Progenitor cell of endocrine pancreas (in vitro differentiated cells): ENCODE measurements at places on chromosomes 7 and 10. TPM values are rescaled to one million over a fixed set of nuclear protein-coding genes. Genes with fewer than 3 reads are reported as not detected.

GRCh38 chr7:82164813-82165212, 278.8 kb downstream of the CACNA2D1 start:
- peaks cover 11% of the 10 kb centered on the region for H3K4me1 ChIP-seq
- no peak overlapping the region for H3K27ac ChIP-seq
- H3K36me3 ChIP-seq, result no peaks in the 10 kb centered on the region
- DNase-seq, result no peak
- H3K4me3 ChIP-seq, result no peak overlapping the region
- no peaks in the 10 kb centered on the region for H3K27me3 ChIP-seq

OR2A12 gene
- total RNA-seq, result not detected in 2 replicates

PON1 gene
- 0.91 and 2.3 TPM in 2 replicates for total RNA-seq

FZD8 gene
- total RNA-seq, result 27.4 TPM in 2 replicates

MINDY4 gene
- 14.3 and 15.5 TPM in 2 replicates for total RNA-seq

DNA sequence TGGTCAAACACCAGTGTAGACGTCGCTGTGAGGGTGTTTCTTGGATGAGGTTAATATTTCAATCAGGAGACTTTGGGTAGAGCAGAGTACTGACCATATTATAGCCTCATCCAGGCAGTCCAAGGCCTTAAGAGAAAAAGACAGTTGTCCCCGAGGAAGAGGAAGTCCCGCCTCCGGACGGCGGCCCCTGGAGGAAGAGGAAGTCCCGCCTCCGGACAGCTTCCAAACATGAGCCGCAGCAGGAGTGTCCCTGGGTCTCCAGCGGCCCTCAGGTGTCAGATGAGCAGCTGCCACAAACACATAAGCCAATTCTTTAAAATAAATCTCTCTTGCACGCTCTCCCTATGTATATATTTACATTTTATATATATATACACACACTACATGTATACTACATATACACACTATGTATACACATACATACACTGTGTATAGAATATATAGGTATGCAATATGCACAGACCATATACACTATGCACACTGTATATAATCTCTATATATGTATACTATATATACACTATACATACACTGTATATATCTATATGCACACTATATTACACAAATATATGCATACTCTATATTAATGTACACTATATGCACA, 37.5 kb downstream of the PWWP2B start:
- H3K27me3 ChIP-seq, result no peaks in the 10 kb centered on the region
- DNase-seq, result no peak
- H3K4me3 ChIP-seq, result no peak overlapping the region
- no peak overlapping the region for H3K27ac ChIP-seq
- no peaks in the 10 kb centered on the region for H3K36me3 ChIP-seq

- no peak for DNase-seq
- no peak overlapping the region for H3K4me3 ChIP-seq
- H3K27ac ChIP-seq, result no peak overlapping the region
- peaks cover 3% of the 10 kb centered on the region for H3K27me3 ChIP-seq
These were observed 136.7 kb downstream of the VIPR2 start for GRCh38 chr7:159007996-159008389.

AGMO gene
- 0.19 and 0.27 TPM in 2 replicates for total RNA-seq

CDH23 gene
- 0.43 and 0.53 TPM in 2 replicates for total RNA-seq

GRCh38 chr7:23196306-23196705, 14.5 kb downstream of the NUP42 start:
- no peak overlapping the region for H3K27ac ChIP-seq
- no peaks in the 10 kb centered on the region for H3K27me3 ChIP-seq
- DNase-seq, result no peak

DNA sequence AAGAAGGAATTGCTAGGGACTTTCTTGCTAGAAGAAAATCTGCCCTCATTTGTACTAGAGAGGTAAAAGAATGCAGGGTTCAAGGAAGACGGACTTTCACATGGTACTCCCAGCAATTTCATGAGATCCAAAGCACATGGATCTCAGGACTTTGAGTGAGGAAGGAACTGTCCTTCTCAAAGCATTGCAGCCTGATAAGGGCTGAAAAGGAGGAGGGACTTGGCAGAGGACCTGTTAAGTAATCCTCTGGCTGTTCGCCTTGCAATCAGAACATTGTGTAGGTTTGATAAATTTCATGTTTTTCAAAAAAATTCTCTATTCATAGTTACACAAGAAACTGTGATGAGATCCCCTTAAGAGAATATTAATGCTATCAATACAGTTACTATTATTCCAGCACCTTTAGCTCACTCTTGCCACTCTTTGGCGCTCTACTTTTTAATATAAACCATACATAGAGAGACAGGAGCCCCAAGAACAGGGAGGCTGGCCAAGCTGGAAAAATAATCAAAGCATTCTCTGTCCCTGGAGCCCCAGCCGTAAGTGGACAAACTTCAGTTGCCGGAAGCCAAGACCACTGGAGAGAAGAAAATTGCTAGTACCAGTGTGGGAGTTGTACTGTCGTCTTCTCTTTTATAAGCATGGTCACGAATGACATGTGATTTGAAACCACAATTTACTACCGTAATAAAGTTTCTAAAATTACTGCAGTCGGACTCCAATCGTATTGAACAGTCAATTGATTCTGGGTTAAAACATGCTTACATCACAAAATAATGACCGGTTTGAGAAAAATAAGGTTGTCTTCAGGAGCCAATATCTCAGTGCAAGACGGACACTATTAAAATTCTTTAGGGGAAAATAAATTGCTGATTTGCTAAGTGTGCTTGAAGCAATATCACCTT, 424.4 kb downstream of the SDK1 start:
- H3K27me3 ChIP-seq, result no peaks in the 10 kb centered on the region
- peaks cover 9% of the 10 kb centered on the region for H3K4me1 ChIP-seq
- H3K36me3 ChIP-seq, result peaks cover 6% of the 10 kb centered on the region
- DNase-seq, result no peak
- H3K4me3 ChIP-seq, result no peak overlapping the region

DNA sequence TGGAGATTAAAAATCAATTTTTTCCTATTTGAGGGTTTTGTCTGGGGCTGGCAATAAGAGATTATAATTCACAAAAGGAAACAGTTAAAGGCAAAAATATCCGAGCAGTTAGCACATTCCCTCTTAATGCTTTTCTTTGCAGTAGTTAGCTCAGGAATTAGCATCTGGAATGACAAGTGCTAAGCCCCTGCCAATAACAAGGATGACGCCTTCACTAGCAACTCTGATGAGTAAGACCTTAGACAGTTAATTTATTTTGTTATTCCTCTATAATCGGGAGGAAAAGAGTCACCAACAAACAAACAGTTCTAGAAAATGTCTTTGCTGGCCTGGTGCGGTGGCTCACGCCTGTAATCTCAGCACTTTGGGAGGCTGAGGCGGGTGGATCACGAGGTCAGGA, 151.3 kb downstream of the TRIL start:
- no peak overlapping the region for H3K4me3 ChIP-seq
- no peak overlapping the region for H3K27ac ChIP-seq
- H3K36me3 ChIP-seq, result no peaks in the 10 kb centered on the region
- H3K4me1 ChIP-seq, result no peaks in the 10 kb centered on the region

DNA sequence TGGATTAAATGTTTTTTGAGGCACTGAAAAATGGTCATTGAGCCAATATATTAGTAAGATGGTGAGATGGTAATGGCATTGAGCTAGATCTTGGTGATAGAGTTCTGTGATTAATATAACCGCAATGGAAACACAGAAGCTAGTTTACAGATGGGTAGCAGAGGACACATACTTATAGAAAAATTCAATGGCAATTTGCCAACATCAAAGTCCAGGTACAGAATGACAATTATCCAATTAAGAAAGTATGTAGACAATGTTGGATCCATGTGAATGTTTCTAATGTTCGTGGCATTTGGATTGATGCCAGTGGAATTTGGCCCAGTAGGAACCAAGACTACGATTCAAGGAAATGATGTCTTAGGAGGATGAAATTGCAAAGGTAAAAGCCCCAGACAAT, 187.8 kb downstream of the GNAT3 start:
- H3K4me1 ChIP-seq, result peaks cover 2% of the 10 kb centered on the region
- no peak for DNase-seq
- H3K36me3 ChIP-seq, result peaks cover 11% of the 10 kb centered on the region
- H3K27ac ChIP-seq, result no peak overlapping the region
- H3K27me3 ChIP-seq, result no peaks in the 10 kb centered on the region

- no peaks in the 10 kb centered on the region for H3K36me3 ChIP-seq
- no peak overlapping the region for H3K4me3 ChIP-seq
- DNase-seq, result no peak
- no peak overlapping the region for H3K27ac ChIP-seq
- H3K27me3 ChIP-seq, result no peaks in the 10 kb centered on the region
These were observed 135.2 kb downstream of the ADCY1 start for GRCh38 chr7:45709168-45710042.

CPVL gene
- total RNA-seq, result 22.1 and 23.1 TPM in 2 replicates

DNA sequence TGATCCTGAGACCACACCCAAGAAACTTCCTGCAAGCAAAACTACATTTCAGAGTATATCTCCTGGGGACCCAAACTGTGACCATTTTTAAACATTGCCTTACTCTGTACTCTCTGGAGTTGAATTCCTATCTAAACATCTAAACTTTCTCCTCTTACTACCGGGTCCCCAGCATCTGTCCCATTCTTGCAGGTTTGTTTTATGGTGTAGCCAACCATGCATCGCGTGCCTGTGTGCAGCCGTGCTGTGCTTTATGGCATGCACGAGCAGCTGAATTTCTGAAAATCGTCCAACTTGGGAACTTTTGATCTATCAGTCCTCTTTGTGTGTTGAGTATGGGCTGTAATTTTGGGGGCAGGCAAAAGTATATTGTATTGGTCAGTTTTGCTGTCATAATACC, 423.8 kb upstream of the DPP6 start:
- DNase-seq, result no peak
- no peak overlapping the region for H3K4me3 ChIP-seq

- H3K36me3 ChIP-seq, result no peaks in the 10 kb centered on the region
- H3K4me1 ChIP-seq, result no peaks in the 10 kb centered on the region
- no peak for DNase-seq
- H3K4me3 ChIP-seq, result no peak overlapping the region
- no peak overlapping the region for H3K27ac ChIP-seq
- H3K27me3 ChIP-seq, result peaks cover 3% of the 10 kb centered on the region
These were observed 49.4 kb downstream of the ARHGAP22 start for GRCh38 chr10:48555310-48556042.

HOXA5 gene
- total RNA-seq, result 12.6 and 18.1 TPM in 2 replicates

- peaks cover 32% of the 10 kb centered on the region for H3K36me3 ChIP-seq
- DNase-seq, result no peak
- H3K4me1 ChIP-seq, result peaks cover 49% of the 10 kb centered on the region
- peak overlapping the region; percentile 33 for H3K27ac ChIP-seq
These were observed 3.1 kb downstream of the HERPUD2 start for GRCh38 chr7:35691827-35692307.

GRCh38 chr7:69504733-69505420, 93.4 kb upstream of the AUTS2 start:
- H3K4me1 ChIP-seq, result peaks cover 12% of the 10 kb centered on the region
- DNase-seq, result no peak
- H3K4me3 ChIP-seq, result no peak overlapping the region
- peaks cover 1% of the 10 kb centered on the region for H3K36me3 ChIP-seq

DNA sequence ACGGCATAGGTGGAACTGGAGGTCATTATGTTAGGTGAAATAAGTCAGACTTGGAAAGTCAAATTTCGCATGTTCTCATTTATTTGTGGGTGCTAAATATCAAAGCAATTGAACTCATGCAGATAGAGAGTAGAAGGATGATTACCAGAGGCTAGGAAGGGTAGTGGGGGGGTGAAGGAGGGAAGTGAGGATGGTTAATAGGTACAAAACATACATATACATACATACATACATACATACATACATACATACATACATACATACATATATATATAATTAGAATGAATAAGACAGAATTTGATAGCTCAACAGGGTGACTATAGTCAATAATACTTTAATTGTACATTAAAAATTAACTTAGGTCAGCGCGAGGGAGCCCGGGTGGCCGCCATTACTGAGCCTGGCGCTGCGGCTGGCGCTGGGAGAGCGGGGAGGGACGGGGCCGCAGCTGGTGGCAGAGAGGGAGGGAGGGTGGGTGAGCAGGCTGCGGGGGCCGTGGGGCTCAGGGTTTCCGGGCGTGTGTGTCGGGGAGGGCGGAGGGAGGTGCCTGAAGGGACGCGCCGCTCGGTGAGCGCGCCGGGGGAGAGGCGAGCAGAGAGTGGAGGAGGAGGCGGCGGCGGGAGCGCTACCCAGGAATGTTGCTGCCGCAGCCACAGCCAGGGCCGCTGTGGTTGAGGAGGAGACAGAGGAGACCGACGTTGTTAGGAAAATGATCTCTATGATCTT, 85.8 kb upstream of the EGFR start:
- H3K36me3 ChIP-seq, result no peaks in the 10 kb centered on the region
- peaks cover 10% of the 10 kb centered on the region for H3K4me1 ChIP-seq
- H3K27me3 ChIP-seq, result peaks cover 8% of the 10 kb centered on the region
- peak overlapping the region; percentile 80 for H3K4me3 ChIP-seq
- peak overlapping the region; percentile 94 for H3K27ac ChIP-seq
- peak; percentile 62 for DNase-seq

RAB19 gene
- 12.2 and 14.0 TPM in 2 replicates for total RNA-seq

TFEC gene
- total RNA-seq, result not detected in 2 replicates

GRCh38 chr7:2732959-2733584, 45.1 kb downstream of the AMZ1 start:
- H3K4me3 ChIP-seq, result no peak overlapping the region
- H3K4me1 ChIP-seq, result peaks cover 10% of the 10 kb centered on the region
- peak overlapping the region; percentile 42 for H3K27ac ChIP-seq
- no peak for DNase-seq

SEMA3C gene
- 136 and 137 TPM in 2 replicates for total RNA-seq

DNA sequence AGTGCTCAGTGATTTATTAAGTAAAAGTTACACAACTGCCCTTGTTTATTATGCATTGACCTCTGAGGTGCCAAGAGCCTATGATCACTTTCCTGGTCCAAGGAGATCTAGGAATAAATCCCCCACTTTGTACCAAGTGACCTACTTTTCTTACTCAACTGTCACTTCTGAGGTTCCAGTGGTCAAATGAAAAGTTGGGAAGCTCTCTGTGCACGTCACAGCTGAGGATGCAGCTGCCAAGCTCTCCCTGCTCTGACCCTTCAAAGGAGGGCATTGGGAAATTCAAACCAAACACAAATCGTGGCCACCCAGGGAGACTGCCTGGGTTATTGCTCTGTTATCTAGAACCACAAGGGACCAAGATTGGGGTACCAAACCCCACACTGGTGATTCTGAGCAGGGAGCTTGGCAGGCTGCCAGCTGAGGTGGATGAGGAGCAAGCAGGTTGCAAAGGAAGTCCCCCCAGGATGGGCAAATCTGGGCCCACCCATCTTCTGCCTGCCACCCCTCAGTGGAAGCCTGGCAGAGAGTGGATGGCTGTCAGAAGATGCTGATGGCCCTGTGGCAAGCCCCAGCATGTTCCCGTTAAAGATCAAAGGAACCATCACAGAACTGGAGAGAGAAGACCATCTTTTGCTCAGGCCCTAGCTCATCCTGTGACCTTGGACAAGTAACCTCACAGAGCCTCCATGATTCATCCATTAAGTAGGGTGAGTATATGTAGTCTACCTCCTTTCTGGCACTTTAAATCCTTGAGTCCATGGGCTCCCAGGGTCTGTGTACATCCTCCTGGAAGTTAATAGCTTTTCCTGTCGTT, 106.8 kb downstream of the PPP1R3C start:
- peaks cover 3% of the 10 kb centered on the region for H3K4me1 ChIP-seq
- peaks cover 11% of the 10 kb centered on the region for H3K36me3 ChIP-seq
- no peak overlapping the region for H3K27ac ChIP-seq
- H3K27me3 ChIP-seq, result no peaks in the 10 kb centered on the region

- H3K27ac ChIP-seq, result no peak overlapping the region
- no peaks in the 10 kb centered on the region for H3K36me3 ChIP-seq
- no peak for DNase-seq
- H3K4me1 ChIP-seq, result no peaks in the 10 kb centered on the region
These were observed 484.7 kb downstream of the PTPRN2 start for GRCh38 chr7:158102897-158103296.
